ENCODE measurements at places on chromosomes 2 and 18.

DNA sequence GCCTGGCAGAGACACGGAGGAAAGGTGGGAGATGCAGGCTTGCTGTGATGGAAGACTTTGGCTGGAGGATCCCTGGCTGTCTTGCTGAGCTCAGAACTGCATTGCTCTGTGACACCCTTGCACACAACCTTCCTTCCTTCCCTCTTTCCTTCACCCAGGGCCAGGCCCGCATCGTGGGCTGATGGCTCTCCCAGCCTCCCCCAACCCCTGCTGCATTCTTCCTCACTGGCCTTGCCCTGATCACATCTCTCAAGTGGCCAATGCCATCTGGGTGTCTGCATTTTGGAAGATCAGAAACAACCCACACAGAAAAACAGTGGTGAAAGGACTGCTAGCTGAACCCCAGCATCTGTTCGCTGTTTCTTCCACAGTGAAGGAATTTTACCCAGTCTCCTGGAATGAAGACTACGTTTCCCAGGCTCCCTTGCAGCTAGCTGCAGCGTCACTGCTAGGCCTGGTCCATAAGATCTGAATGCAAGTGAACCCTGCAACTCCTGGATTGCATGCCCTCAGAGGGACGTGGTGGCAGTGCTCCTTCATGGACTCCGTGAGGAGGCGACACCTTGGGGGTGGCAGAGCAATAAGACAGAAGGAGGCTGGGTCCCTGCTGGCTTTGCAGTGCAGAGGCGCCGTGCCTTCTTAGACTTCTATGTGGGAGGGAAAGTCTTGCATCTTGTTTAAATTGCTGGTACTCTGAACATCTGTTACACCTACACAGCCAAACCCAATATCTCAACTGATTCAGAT is 78.9 kb upstream of the YWHAQ start:
- no peak for DNase-seq

DNA sequence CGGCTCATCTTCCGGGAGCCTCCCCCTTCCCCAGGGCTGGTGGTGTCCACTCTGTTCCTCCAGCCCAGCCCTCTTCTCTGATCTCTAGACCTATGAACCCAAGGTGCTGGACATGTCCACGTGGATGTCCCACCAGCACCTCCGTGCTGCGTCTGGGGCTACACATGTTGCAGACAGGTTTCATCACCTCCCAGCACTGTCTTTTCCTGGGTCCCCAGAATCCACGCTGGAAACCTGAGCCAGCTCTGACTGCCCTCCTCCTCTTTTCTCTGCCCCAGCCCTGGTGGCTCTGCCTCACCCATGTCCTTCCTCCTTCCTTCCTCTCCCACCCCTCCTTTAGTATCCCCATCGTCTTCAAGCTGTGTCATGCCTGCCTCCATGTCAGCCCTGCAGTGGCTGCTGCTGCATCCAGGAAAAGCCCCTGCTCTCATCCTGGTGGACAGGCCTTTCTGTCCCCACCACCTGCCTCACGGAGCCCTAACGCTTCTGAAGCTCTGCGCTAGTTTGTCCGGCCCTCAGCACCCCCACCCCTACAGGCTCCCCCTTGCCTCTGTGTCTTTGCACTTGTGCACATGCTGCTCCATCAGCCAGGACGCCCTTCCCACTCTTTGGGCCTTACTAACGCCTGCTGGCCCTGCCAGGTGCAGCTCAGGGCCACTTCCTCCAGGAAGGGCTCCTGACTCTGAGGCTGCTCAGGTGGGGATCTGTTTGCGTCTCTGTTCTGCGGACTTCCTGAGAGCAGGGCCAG is 105.9 kb downstream of the DYSF start:
- peak; percentile 24 for DNase-seq

- no peak for DNase-seq
Observed at GRCh38 chr2:235600406-235600805, 106.6 kb downstream of the AGAP1 start.

DNA sequence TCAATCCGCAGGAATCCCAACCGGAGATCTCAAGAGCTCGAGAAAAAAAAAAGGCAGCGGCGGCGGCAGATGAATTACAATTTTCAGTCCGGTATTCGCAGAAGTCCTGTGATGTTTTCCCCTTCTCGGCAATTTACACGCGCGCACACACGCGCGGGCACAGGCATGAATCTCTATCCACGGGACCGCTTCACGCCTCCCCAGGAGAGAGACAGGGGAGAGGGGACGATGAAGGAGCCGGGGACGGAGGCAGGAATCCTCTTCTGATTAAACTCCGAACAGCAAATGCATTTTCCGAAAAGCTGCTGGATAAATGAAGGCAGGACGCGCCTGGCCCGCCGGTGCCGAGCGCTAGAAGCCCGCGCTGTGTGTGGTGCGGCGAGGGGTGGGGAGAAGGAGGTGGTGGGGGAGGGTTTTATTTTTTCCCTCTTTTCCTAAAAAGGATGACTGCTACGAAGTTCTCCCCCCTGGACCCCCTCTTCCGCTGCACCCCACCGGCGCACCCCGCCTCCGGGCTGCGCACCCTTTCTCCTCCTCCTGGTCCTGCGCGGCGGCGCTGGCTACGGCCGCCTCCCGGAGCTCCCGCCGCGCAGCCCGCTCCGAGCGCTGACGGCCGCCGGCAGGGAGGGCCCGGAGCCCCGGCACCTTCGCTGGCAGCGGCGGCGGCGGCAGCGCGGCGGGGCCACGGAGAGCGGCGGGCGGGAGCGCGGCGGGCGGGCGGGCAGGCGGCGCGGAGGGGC is at the start of gene BCL2:
Gene BCL2, minus strand, starts transcription at position 387 of the 740 bp plus-strand sequence.
- no peak for DNase-seq

GRCh38 chr18:23837591-23837990 is 148.3 kb downstream of the LAMA3 start:
- no peak for DNase-seq

DNA sequence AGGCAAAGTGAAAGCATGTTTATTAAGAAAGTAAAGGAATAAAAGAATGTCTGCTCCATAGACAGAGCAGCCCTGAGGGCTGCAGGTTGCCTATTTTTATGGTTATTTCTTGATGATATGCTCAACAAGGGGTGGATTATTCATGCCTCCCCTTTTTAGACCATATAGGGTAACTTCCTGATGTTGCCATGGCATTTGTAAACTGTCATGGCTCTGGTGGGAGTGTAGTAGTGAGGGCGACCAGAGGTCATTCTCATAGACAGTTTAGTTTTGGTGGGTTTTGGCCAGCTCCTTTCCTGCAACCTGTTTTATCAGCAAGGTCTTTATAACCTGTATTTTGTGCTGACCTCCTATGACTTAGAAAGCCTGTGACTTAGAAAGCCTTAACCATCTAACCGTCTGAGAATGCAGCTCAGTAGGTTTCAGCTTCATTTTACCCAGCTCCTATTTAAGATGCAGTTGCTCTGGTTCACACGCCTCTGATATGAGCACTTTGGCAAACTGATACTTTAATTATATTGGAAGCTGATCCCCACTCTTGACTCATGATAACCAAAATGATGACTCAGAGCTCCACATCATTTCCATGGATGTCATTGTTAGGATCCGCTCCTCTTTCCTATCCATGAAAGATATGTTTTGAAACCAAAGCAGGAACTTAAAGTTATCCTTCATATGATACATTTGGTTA is 14.5 kb upstream of the ERMN start:
- DNase-seq = no peak

DNA sequence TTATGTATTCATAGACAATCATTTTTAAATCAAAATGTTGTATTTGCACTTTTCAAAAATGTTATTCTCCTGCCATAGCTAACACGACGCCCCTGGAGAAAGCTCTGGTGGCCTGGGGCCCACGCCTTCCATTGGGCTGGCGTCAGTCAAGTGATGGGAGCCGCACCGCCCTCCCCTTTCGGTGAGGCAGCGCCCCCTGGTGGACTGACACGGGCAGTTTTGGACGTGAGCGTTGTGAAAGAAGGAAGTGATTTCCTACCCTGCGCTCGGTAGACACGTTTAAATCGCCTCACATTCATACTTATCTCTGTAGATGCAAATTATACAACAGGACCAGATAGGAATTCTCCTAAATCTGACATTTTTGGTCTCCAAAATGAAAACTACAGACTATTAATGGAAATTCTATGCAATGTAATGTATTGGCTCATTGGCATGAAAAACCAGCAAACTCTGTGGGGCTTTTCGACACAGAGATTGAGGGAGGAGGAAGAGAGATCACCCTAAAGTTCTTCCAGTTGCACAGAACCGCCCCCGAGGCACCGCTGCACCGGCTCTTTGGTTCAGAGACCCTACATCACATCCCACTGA is 326.2 kb upstream of the SOX11 start:
- DNase-seq = peak; percentile 71

- no peak for DNase-seq
Observed at GRCh38 chr18:23067236-23067635, 68.0 kb upstream of the CABLES1 start.

DNA sequence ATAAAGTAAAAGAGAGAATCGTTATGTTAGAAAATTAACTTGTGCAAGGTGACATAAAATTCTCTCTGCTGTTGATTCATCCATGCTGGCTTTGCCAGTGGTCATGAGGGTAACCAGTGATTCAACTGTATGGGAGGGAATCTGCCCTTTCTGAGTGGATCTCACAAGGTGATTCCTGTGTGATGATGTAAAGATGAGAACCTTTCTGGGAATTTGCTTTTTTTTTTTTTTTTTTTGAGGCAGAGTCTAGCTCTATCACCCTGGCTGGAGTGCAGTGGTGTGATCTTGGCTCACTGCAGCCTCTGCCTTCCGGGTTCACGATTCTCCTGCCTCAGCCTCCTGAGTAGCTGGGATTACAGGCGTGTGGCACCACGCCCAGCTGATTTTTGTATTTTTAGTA is 23.3 kb downstream of the RAB31 start:
- no peak for DNase-seq

- DNase-seq = no peak
Observed at GRCh38 chr2:122112216-122113005, 357.0 kb downstream of the TSN start.

DNA sequence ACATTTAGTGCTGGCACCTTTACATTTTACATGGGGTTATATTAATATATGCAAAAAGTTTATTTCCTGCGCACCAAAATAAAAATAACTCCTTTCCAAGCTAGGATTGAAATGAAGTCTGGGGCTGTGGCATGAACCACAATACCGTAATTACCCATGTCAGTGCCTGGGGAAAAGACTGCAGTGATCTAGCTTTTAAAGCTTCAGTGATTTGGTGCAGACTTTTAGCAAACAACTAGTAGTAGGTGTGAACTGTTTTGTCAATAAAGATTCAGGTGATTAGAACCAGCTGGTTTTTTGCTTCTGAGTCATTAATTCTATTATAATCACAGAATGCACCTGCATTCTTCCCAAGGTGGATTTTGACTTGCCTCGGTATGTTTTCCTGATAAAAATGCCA is 21.2 kb downstream of the EFEMP1 start:
- DNase-seq = no peak

GRCh38 chr2:10243926-10244270 is 58.8 kb upstream of the HPCAL1 start:
- DNase-seq = peak; percentile 13

DNA sequence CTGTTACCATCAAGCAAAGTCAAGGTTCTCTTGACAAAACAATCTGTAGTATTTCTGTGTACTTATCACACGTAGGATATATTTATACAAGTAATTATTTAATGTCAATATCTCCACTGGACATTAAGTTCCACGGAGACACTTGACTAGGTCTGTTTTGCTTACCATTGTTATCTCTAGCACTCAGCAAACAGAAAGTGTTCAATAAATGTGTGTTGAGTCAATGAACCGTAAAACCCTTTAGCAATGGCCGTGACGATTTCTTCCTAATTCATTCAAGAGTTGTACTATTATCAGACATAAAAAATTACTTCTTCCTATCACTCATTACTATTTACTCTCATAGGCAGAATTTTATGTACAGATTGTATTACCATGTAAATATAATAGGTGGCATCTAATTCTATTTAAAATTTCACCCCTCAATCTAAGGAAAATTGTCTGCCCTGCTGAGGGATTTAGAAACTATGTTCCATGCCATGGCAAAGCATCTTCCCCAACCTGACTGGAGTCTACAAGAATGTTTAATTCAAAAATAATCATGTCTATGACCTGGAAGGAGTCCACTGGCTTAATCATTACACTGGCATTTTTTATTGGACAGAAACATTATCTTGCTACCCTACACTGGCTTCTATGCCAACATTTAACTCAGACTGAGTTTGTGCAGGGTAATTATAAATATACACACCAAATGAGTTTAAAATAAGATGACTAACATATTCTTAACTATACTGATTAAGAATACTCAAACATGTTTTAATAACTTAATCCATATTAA is 301.9 kb downstream of the ZEB2 start:
- DNase-seq = no peak

DNA sequence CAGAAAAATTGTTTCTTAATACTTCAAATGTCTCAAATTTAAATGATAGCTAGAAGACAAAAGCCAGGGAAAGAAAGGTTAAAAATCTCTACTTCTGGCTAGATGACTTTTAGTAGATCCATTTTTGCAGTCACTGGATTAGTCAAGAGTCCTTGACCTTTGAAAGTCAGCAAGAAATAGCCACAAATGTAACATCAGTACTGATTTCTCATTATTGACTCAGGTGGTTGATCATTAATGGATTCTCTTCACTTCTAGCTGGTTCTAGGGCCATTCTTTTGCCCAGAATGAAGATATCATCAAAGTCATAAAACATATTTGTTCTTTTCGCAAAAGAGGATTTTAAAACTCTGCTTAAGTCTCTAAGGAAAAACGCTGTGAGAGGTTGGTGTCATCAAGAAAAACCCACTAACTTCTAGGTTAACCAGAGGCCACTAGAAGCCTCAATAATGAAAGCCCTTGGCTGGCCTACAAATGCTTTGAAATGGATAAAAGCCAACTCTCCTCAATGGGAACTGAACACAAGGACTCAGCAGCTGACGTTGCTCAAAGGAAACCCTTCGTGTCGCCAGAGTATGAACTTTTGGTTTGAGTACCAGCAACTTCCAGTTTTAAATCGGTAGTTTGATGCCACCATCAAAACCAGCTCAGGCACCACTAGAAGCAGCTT is 66.3 kb downstream of the IRS1 start:
- no peak for DNase-seq

DNA sequence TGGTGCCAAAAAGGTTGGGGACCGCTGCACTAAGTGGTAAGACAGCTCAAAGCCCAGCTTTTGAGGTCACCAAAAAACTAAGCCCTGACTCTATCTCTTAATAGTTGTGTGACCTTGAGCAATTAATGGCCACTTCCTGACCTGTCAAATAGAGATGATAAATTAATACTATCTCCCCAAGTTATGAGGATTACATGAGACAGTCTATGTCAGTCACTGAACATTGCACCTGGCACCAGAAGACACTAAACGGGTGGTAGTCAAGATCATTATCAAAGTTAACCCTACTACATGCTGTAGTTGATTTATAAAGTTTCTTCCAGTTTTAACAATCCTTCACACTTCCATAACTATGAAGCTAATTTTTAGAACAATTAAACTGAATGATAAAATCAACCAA is 36.5 kb downstream of the STPG4 start:
- DNase-seq = no peak

DNA sequence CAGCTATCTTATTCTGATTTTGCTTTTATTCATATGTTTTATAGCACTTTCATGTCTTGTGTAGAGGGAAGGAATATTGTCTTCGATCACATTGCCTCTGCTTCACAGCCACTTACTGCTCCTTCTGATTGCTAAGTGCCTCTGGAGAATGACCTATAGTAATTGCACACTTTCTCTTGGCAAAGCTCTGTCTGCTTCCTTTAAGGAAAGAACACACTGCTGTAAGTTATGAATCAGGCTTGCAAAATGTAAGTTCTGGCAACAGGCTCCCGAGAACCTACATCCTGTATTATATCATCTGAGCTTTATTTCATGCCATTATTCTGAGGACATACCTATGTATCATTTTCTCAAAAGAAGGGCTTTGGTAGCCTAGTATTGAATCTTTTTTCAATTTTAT is 170.7 kb downstream of the ZNF804A start:
- no peak for DNase-seq

GRCh38 chr2:125479143-125479636 is 1176.8 kb upstream of the GYPC start:
- DNase-seq = no peak

Measured in Right ventricle myocardium superior (tissue), 1 donor.